Astrocyte of the spinal cord (primary cell): ENCODE measurements at places on chromosomes 4 and X.

- peak; percentile 19 for DNase-seq
These were observed 89.2 kb downstream of the NHS start for GRCh38 chrX:17464194-17464593.

DNA sequence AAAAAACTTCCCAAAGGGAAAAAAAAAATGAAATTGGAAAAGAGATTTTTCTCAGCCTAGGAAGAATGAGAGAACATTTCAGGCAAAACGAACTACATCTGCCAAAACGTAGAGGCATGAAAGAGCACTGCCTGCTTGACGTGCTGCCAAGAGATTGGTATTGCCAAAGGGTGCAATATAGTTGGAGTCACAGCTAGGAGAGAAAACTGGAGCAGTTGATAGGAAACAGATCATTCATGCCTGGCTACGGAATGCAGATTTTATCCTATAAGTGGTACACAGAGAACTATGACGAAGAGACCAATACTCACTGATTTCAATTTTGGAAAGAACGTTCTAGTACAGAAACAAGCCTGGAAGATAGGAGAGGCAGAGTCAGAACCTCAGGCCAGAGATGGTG, 68.4 kb upstream of the IQCM start:
- no peak for DNase-seq

DNA sequence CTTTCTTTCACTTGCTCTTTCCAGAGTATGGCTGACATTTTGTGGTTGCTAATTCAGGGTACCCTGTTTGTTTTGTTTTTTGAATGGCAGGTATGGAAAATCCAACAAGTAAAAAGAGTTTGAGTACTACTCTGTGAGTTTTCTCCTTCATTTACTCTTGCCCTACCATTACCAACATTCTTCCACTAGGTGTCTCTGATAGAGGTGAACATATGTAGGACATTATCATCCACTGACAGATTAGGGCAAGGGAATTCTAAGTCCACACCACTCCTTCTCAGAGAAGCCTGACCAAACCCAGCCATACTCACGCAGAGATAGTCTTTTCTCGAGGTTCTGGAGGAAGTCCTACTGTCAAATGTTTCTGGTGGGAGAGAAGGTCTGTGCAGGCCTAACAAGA, 36.7 kb upstream of the HDAC8 start:
- DNase-seq: peak; percentile 5

- no peak for DNase-seq
These were observed 639.0 kb downstream of the CENPC start for GRCh38 chr4:66906314-66906713.

- DNase-seq: no peak
These were observed 131.1 kb upstream of the STIM2 start for GRCh38 chr4:26729547-26729946.
